RKO (cell line): ENCODE measurements at places on chromosomes 6 and 20.

GRCh38 chr6:153130515-153131036 is 506 bp downstream of the RGS17 start:
- no peak for DNase-seq

- no peak for DNase-seq
Observed at GRCh38 chr6:27517928-27518787, 45.3 kb upstream of the ZNF184 start.

- DNase-seq, result no peak
Observed at GRCh38 chr6:70593118-70593486, 26.4 kb downstream of the SDHAF4 start.

DNA sequence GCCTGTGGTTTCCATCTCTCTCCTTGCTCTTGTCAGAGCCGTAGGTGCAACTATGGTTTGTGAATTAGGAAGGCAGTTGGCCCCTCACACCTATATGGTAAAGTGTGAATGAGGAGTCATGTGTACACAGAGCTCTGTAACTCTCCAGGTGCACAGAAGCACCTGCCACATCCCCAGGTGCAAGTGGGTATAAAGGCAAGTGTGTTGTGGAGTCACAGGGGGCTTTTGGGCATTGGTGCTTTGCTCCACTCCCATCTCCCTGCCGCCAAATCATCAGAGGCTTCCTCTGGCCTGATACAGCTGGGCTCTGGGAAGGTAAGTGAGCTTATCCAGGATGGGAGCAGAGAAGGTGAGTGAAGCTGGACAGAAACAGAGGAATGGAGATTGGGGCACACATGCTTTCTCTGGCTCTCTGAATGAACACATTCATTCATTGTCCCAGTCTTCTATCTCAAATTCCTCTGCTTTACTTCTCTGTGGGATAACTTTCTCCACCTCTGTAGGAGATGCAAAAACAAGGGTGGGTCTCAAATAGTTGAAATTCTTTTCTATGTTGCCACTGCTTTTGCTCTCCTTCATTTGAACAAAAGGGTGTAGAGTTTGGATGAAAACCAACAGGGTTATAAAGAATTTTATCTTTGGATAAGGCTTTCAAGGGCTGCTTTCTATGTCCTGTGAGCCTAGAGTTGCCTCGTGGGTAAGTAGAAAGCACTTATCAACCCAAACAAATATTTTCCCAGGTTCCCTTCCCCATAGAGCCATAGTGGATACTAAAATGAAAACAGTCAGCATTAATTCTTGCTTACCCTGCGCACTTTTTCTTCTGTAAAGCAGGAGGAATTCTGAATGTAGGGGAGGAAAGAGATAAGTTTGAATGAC is 45.0 kb upstream of the RIPOR2 start:
- DNase-seq, result no peak

GRCh38 chr20:34527016-34527415 is 10.8 kb downstream of the DYNLRB1 start:
- no peak for DNase-seq

DNA sequence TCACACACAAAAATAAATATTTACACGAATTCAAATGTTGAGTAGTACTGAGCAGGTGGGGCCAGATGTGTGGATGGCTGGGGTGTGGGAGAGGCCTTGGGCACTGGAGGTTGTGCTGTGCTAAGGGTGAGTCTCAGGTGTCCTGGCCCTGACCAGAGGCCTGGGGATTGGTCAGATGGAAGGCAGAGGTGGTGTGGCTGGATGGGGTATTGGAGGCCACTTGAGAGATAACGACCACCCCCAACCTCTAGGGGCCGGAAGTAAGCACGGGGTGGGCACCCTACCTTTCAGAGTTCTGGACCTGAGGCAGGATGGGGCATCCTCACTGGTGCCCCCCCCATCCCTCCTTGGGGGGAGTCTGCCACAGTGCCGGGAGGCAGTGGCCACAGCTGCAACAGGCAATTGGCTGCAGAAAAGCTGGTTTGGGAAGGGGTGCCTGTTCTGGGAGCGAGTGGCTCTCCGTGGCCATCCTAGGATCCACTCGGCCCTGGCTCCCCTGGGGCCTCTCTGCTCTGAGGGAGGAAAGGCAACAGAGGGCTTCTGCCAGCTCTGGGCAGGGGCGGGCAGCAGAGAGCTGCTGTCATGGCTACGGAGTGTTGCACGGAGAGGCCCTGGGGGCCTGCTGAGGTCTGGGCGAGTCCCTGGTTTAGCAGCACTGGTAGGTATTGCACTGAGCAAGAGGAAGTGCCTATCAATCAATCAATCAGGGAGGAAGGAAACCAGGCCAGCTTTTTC is 87.6 kb downstream of the ASXL1 start:
- DNase-seq, result no peak

DNA sequence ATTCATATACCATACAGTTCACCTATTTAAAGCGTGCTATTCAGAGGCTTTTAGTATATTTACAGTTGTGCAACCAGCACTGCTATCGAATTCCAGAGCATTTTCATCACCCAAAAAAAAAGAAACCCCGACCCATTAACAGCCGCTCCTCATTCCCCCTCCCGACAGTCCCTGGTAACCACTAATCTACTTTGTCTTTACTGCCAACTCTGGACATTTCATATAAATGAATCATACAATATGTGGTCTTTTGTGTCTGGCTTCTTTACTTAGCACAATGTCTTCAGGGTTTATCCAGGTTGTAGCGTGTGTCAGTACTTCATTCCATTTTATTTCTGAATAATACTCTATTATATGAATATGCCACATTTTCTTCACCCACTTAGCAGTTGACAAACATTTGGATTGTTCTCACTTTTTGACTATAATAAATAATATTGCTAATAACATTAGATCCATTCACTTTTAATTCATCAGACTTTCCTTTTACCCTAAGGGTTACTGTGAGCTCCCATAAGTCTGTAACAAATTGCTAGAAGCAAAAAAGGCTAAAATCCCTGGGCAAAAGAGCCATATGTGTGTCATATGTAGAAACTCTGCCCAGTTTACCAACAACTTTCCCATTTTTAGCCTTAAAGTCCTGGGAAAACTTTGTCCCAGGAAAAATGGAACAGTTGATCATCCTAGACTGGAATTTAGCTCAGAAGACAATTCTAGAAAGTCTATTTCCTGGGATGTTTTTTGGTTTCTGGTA is 23.2 kb upstream of the ROS1 start:
- DNase-seq, result peak; percentile 43

DNA sequence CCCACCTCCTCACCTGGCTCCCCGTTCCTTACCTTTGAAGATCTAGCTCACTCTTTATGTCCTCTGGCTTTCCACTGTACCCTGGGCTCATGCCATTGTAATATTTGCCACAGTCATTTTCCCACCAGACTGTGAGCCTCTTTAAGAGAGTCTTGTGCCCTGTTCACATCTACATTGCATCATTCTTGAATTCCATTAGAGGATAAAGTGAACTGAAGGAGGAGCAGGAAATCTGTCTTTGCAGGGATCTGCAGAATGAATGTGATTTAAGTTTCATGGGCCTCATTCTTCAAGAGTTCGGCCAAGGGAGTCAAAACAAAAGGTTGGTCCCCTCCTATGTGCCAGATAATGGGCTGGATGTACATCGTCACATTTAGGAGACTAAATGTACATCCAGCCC is 272.6 kb upstream of the CITED2 start:
- DNase-seq, result no peak

GRCh38 chr6:153568628-153569027 is 437.5 kb upstream of the RGS17 start:
- DNase-seq, result peak; percentile 28

- no peak for DNase-seq
Observed at GRCh38 chr20:47269309-47270165, 87.0 kb downstream of the ZMYND8 start.

DNA sequence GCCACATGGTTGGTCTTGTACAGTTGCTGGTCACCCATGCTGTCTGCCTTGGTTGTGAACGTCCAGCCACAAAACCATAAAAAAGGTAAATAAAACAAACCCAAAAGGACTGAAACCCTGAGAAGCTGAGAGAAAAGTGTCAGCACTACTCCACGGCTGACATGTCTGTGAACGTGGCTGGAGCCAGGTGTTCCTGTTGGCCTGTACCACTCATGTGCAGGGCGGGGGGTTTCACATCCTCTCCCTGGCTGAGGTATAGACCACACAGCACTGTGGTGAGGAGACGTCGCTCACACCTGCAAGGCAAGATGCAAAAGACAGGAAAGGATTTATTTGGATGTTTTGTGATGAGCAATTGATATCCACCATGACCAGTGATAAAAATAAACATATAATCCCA is 51.9 kb upstream of the MRPS10 start:
- no peak for DNase-seq

DNA sequence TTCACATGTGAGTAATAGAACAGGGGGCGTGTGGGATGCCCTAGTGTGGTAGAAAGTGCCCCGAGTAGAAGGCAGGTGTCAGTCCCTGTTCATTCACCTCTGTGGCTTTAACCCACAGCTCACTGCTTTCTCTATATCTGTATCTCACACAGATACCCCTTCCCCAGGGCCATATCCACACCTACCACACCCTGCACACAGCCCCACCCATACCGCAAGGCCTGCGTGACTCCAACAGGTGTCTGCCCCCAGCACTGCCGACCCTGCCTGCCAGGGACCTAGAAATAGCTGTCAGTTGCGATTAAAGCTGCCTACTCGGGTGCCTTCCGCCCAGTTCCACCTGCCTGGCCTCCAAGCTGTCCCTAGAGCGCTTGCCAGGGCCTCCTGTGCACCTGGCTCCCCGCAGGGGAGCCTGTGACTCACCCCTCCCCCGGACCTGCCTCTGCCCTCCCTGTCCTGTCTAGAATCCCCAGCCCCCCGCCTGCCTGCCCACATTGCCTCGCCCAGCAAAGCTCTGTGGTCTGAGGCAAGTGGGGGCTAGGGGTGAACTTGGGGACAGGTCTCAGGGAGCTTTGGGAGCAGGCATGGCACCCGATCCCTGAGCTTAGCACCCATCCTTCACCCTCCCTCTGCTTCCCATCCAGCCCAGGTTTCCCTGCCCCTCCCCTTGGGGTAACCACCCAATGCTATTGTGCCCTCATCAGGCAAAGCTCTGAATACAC is 38.3 kb upstream of the ID1 start:
- DNase-seq, result no peak

DNA sequence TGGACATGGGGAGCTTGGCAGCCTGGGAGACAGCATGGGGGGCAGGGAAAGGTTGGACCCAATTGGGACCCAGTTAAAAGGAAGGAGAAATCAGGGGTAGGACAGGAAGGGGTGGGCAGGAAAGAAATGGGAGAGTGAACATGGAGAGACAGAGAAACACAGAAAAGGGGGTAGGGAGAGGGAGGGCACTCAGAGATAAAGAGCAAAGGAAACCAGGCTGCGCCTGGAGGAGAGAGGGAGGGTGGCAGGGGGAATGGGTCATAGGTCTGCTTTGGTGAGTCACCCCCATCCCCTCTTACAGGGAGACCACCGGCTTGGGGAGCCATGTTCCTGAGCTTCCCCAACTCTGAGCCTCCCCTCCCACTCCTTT is 46.7 kb downstream of the RAB44 start:
- DNase-seq, result no peak

- DNase-seq, result peak; percentile 56
Observed at GRCh38 chr20:25054995-25055629, 2.8 kb downstream of the ACSS1 start.

DNA sequence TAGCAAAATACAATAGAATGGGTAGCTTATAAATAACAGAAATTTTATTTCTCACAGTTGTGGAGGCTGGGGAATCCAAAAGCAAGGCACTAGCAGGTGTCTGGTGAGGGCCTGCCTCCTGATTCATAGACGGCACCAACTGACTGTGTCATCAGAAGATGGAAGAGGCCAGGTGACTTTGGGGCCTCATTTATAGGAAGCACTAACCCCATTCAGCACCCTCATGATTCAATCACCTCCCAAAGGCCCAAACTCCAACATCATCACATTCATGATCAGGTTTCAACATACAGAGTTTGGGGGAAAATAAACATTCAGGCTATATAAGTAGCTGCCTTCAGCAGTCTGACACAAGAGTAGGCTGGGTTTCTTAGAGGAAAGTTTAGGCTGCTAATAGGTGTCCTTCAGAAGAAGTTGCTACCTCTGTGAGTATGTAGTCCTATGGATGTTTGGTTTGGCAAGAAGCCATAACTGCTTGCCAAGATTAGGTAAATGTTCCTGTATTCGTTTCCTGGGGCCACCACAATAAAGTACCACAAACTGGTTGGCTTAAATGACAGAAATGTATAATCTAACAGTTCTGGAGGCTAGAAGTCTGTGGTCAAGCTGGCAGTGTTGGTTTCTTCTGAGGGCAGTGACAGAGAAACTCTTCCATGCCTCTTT is 48.8 kb downstream of the NT5E start:
- no peak for DNase-seq

DNA sequence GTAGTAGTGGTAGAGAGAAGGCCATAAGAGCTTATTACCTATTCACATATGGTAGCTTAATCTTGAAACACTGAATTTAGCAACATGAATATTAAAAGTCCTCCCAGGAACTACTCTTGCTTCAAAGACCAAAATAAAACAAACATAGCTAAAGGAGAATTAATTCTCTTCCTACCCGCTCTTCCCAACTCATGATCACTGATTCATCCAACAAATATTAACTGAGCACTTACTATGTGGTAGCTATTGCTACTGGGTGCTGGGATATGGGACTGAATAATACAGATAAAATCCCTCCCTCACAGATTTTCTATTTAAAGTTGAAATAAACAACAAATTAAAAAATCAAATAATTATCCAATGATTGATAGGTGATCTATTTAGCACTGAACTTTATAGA is 287.1 kb downstream of the BTBD9 start:
- DNase-seq, result no peak

DNA sequence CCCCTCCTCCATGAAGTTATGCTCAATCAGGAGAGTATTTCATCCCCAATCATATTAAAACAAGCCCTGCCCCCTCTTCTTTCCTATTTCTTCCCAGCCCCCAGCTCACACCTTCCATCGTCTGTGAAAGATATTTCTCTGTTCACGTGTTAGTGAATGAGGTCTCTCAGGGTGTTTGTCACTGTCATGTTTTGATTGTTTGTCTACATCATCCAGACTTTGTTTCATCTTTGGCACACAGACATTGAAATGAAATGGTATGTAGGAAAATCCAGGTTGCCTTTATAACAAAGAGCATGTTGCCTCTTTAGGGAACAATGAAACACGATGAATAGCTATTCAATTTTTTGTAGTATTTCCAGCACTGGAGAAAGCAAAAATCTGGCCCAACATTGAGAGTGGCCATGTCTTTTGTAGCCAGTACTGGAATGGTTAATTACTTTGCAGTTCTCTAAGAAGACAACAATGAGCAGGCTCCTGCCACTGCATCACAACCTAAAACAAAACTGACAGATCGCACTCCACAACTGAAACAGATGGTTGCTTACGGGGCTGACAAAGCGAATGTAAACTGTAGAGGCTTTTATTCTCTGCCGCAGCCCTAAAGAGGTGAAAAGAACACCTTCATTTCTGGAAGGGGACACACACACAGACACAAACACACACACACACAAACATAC is 543.6 kb upstream of the CITED2 start:
- DNase-seq, result no peak

GRCh38 chr6:39280247-39280731 is 33.9 kb downstream of the KCNK17 start:
- peak; percentile 76 for DNase-seq
